ENCODE measurements at places on chromosomes 5 and 9. TPM values are rescaled to one million over a fixed set of nuclear protein-coding genes. Genes with fewer than 3 reads are reported as not detected.

The TNFSF8 gene
- total RNA-seq = 48.2 TPM

The BSPRY gene
- total RNA-seq = 5.7 TPM

The NOL6 gene
- total RNA-seq = 39.4 TPM

DNA sequence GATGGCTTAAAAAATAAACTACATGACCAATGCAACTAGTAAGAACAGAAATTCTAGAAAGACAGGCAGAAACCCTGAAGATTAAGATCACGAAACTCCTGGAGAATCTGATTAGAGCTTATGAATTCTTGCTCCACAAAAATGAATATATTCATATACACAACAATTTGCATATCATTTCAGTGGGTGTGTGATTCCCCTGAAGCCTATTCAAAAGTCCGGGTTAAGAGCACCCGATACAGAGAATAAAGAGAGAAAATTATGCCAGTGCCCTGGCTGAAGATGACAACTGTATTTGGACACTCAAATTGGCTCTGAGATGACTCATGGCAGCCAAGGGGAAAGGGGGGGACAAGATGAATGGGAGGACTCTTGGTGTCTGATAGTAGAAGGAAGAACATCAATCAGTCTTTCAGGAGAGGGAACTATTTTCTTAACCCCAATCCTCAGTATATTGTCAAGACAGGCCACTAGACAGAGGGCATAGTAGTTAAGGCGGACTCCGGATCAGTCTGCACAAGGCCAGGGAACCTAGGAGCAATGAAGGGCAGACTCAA lies 6.0 kb downstream of the TMOD1 start:
- no peak for DNase-seq
- H3K4me1 ChIP-seq = peaks cover 18% of the 10 kb centered on the region
- no peak overlapping the region for H3K27ac ChIP-seq
- no peaks in the 10 kb centered on the region for H3K36me3 ChIP-seq

DNA sequence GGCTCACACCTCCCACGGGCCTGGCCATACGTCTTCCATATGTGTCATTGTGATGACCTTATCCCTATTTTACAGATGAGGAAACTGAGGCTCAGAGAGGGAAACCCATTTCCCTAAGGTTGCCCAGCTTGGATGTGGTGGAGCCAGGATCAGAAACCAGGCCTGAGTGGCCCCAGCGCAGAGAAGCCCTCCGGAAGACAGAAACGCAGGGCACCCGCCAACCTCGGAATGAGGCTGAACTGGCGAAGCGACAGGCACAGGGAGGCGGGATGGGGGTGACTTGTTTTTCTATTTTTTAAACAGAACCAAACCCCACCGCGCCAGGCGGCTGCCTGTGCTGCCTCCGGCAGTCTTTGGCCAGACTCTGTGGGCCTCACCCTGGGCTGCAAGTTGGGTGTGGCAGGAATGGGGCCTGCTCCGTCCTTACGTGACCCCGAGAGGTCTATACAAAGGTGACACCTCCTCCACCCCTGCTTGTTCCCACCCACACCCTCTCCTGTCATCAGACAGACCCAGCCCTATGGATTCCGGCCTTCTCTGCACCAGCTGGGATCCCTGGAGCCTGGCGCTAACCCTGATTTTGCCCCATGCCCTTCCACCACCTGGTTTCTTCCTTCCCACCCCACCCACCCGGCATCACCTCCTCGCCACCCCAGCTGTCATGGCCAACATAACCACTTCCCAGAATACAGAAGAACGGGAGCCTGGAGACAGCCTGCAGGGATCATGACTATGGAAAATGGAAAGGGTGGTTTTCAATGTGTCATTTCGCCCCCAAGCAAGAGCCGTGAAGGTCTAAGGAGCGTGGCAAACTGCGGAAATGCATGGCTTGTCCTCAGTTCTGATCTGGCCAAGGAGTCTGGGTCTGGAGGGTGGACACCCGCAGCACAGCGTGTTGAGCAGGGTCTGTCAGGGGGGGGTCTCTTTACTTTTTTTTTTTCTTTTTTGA lies 23.6 kb downstream of the PLPP7 start:
- no peak overlapping the region for H3K27ac ChIP-seq
- no peak overlapping the region for H3K4me3 ChIP-seq
- peaks cover 12% of the 10 kb centered on the region for H3K4me1 ChIP-seq
- no peak for DNase-seq
- no peaks in the 10 kb centered on the region for H3K27me3 ChIP-seq
- no peaks in the 10 kb centered on the region for H3K36me3 ChIP-seq

DNA sequence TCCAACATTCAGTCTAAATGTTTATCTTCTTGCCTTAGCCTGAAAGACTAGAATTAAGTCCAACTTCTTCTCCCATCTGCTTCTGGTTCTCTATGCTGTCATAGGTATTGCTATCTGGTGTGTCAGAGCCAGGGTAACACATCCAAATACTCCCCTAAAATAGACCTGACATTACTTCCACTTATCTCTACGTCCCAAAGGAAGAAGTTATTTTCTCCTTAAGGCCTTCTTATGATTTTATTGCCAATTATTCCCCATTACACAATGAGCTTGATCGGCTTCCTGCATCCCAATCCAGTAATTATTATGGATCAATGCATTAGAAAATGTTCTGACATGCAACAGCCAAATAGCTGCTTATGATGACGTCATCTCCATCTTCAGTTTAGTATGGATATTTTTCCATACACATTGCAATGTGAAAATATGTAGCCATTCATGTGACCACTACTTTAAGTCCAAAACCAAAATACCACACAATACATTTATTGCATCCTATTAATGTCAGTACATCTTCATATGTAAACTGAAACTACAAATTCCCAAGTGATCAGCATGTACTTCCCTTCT lies 555.5 kb downstream of the MAT2B start:
- H3K4me3 ChIP-seq = no peak overlapping the region
- no peaks in the 10 kb centered on the region for H3K4me1 ChIP-seq
- DNase-seq = no peak
- no peak overlapping the region for H3K27ac ChIP-seq
- no peaks in the 10 kb centered on the region for H3K36me3 ChIP-seq
